ENCODE measurements at places on chromosomes 2 and 18.

GRCh38 chr2:156031121-156031520 lies 301.4 kb downstream of the NR4A2 start:
- no peak for DNase-seq

- DNase-seq: no peak
These were observed 48.6 kb downstream of the DDX1 start for GRCh38 chr2:15640261-15640711.

DNA sequence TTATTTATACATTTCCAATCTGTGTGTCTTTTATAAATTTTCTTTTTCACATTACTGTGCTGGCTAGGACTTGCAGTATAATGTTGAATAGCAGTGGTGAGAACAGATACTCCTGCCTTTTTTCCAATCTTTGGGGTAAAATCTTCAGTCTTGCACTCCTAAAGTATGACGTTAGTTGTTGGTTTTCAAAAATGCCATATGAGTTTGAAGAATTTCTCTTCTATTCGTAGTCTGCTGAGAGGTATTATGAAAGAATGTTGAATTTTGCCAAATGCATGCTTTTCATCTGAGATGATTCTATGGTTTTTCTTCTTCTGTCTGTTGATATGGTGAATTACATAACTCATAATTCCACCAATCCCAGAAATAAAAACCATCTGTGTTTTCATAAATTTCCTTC lies 335.3 kb upstream of the CHST9 start:
- no peak for DNase-seq

- no peak for DNase-seq
These were observed 190.4 kb downstream of the PRKCE start for GRCh38 chr2:45841752-45842407.

- no peak for DNase-seq
These were observed 239.2 kb downstream of the CMPK2 start for GRCh38 chr2:6626401-6627012.

DNA sequence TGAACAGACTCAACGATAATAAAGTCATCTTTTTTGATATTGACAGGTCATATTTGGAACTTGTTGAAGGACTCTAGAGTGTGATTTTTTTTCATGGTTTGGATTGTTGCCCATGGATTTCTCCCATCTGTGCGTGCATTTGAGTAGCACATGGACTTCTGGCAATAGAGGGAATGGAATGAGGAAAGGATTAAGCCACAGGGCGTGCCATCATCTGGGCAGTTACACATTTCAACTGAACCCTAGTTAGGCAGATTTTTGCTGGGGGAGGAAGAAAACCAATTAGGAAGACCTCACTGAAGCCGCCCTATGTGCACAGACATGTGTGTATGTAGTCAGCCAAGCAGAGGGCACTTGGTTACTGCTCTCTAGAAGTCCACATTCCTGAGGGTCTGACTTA lies 72.6 kb downstream of the TPGS2 start:
- DNase-seq: no peak

DNA sequence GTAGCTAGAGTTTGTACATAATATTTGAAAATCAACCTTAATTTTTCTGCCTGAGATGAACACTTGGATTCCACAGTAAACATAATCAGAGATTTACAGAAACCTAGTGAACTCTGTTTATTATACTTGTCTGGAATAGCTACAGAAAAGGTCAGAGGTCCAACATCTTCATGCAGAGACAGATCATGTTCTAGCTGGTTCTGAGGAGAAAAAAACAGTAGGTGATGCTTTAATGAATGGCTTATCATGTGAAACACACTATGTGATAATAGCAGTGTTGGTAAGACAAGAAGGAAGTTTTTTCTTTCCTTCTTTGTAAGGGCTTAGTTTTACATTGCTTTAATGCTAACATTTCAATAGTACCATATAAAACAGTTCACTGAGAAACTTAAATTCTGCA lies 846.4 kb upstream of the ZEB2 start:
- no peak for DNase-seq

DNA sequence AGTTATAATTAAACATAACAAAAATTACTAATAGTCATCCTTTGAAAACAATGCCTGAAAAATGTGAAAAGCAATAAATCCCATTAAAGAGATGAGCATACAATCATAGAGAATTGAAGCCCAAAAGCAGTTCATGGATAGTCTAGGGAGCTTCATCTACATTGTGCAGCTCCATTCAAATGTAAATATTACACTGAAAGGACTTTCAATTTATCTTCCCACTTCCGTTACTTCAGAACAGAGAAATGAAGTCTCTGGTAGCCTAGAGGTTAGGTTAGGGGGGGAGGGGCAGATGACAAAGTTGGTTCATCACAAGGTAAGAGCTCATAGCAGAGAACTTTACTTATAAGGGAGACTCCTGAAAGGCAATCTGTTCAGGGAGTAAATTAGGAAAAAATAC lies 126.6 kb upstream of the RGPD4 start:
- DNase-seq: no peak

DNA sequence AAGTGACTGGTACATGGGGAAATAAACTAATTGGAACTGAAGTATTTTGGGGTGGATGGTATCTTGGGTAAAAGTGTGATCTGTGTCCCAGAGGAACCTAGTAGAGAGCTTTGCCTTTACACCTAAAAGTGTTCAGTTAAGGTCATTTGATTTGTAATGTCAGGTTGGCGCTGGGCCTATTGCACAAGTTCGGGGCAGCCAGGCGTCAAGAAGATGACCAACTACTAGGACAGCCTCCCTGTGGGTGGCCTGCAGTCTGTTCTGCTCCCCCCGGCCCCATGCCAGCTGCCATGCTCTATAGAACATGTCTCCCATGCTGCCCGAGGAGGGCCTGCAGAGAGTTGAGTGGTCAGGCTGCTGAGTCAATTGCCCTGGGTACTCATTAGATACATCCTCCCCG lies 10.1 kb downstream of the RRM2 start:
- DNase-seq: no peak

GRCh38 chr2:23628926-23629771 lies 244.2 kb downstream of the KLHL29 start:
- no peak for DNase-seq

GRCh38 chr2:229350883-229351282 lies 79.8 kb upstream of the PID1 start:
- no peak for DNase-seq

GRCh38 chr18:63255435-63255834 lies 64.1 kb downstream of the BCL2 start:
- no peak for DNase-seq

- DNase-seq: no peak
These were observed 4.7 kb downstream of the SLC25A12 start for GRCh38 chr2:171889333-171889732.

GRCh38 chr2:95348609-95349567 lies 51.7 kb downstream of the KCNIP3 start:
- no peak for DNase-seq

- DNase-seq: no peak
These were observed 487.4 kb upstream of the ZEB2 start for GRCh38 chr2:145007093-145007959.

DNA sequence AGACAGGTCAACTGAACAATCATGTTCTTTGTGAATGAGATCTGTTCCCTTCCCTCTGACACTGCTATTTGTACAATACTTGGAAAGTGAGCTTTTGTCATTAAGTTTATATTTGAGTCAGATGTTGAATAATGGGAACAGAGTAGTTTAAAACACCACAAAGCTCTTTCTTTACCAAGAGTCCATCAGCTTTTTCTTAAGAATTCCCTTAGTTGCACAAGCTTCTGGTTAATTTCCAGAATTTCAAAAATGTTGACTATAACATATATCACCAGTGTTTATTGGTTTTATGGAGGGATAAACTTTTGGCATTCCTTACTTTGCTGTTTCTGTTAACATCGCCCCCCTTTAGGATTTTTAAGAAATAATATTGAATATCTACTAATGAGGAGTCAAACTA lies 403.7 kb downstream of the CCDC85A start:
- no peak for DNase-seq

GRCh38 chr2:38301969-38302702 lies 74.9 kb downstream of the ATL2 start:
- DNase-seq: no peak

- no peak for DNase-seq
These were observed 10.8 kb upstream of the ITGA6 start for GRCh38 chr2:172416447-172417058.

GRCh38 chr18:72922895-72923294 lies 55.1 kb upstream of the NETO1 start:
- DNase-seq: no peak

DNA sequence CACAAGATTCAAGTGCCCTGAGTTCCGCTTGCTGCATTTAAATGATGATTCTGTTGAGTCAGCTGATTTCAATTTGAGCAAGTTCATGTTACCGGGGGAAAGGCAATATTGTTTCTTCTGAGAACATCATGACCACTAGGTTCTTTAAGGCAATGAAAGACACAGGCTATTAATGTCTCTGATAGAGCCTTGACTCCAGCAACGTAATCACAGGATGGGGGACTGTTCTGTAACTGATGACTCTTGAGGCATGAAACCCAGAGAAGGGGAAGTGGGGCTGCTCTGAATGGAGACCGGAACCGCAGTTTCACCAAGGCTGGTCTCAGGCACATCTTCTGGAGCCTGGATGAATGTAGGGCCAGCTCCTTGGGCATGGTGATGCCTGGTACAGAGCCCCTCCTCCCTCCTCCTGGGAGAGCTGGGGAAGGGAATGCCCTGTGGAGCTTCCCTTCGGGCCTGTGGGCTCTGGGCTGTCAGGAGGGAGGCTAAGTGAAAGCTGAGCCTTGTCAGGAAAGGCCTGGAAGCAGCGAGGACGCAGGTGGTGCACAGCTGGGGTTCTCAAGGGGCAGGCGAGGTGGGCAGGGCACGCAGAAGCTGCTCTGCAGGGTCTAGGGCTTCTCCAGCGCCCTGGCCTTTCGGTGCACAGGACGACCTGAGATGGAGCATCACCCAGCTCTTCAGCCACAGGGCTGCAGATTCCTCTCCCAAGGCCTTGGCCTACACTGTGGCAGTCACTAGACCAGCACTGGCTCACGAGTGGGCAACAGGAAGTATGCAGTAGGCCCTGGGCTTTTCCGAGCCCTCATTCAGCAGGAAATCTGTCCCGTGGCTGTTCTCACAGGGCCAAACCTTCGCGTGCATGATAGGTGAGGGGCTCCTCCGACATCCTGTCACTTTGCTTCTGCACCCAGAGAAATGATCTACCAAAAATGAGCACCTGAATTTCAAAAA lies 36.6 kb upstream of the PRLH start:
- DNase-seq: no peak

Measured in stimulated activated CD8-positive, alpha-beta memory T cell treated with anti-CD3 and anti-CD28 coated beads, Interleukin-2, amount 100 ng/mL, for 48 hours (primary cell).